ENCODE measurements at places on chromosomes 7 and 10. TPM values are rescaled to one million over a fixed set of nuclear protein-coding genes. Genes with fewer than 3 reads are reported as not detected.

The CYP3A5 gene
- not detected for total RNA-seq

GRCh38 chr10:520402-520787 lies 169.1 kb downstream of the DIP2C start:
- DNase-seq, result no peak

GRCh38 chr7:78222001-78222751 lies 423.6 kb downstream of the PHTF2 start:
- DNase-seq, result no peak

GRCh38 chr10:19922236-19922963 lies 106.2 kb downstream of the PLXDC2 start:
- no peak for DNase-seq

- DNase-seq, result peak; percentile 5
These were observed 24.9 kb downstream of the BEND7 start for GRCh38 chr10:13503745-13504463.

Data from kidney epithelial cell (primary cell).